Regular cardiac myocyte (primary cell): ENCODE measurements at places on chromosomes 12 and 14. TPM values are rescaled to one million over a fixed set of nuclear protein-coding genes. Genes with fewer than 3 reads are reported as not detected.

The DYRK2 gene
- 29.7 and 44.5 TPM in 2 replicates for total RNA-seq

The SYCP3 gene
- under 0.01 and 0.85 TPM in 2 replicates for total RNA-seq

The RNASE3 gene
- total RNA-seq, result not detected in 2 replicates

The KRT79 gene
- under 0.01 TPM in 1 of 2 replicates, not detected in the other for total RNA-seq

The PAX9 gene
- total RNA-seq, result not detected in 2 replicates

The PAPLN gene
- 1.3 and 6.5 TPM in 2 replicates for total RNA-seq

The GUCY2C gene
- total RNA-seq, result not detected in 2 replicates

The PPP4R4 gene
- total RNA-seq, result 2.5 and 3.1 TPM in 2 replicates

The SLCO1B1 gene
- not detected in 2 replicates for total RNA-seq

The EID3 gene
- total RNA-seq, result 7.6 and 7.9 TPM in 2 replicates

The NPC2 gene
- 76.1 and 254 TPM in 2 replicates for total RNA-seq

The LMNTD1 gene
- total RNA-seq, result 0.38 TPM in 1 of 2 replicates, not detected in the other

The FOXN4 gene
- not detected in 2 replicates for total RNA-seq

The GARIN6 gene
- total RNA-seq, result not detected in 2 replicates

The C1QL4 gene
- total RNA-seq, result 0.28 and 0.38 TPM in 2 replicates

The LTBP2 gene
- 156 and 186 TPM in 2 replicates for total RNA-seq

The KLHL33 gene
- under 0.01 and 0.28 TPM in 2 replicates for total RNA-seq

The SLC5A8 gene
- total RNA-seq, result under 0.01 TPM in 1 of 2 replicates, not detected in the other

The KRT3 gene
- total RNA-seq, result not detected in 2 replicates

The EIF2S1 gene
- 239 and 437 TPM in 2 replicates for total RNA-seq

The HOXC11 gene
- total RNA-seq, result not detected in 2 replicates

The ANKRD52 gene
- total RNA-seq, result 14.7 and 18.0 TPM in 2 replicates

The DIO2 gene
- total RNA-seq, result 6.8 and 27.0 TPM in 2 replicates

The C3AR1 gene
- total RNA-seq, result 0.56 and 0.58 TPM in 2 replicates

The CMKLR1 gene
- total RNA-seq, result under 0.01 TPM in 1 of 2 replicates, not detected in the other

The SLC6A13 gene
- 0.19 and 0.28 TPM in 2 replicates for total RNA-seq

The AP1G2 gene
- 7.9 and 13.2 TPM in 2 replicates for total RNA-seq

The FLVCR2 gene
- 1.5 and 7.9 TPM in 2 replicates for total RNA-seq

The RNF212B gene
- not detected in 2 replicates for total RNA-seq

The ENO2 gene
- 40.8 and 66.8 TPM in 2 replicates for total RNA-seq

The HSPB8 gene
- 34.1 and 35.1 TPM in 2 replicates for total RNA-seq

The PARP2 gene
- 5.9 and 15.9 TPM in 2 replicates for total RNA-seq

The KLRC4 gene
- not detected in 2 replicates for total RNA-seq

The EML5 gene
- total RNA-seq, result under 0.01 and 0.19 TPM in 2 replicates

The ENDOU gene
- total RNA-seq, result under 0.01 TPM in 1 of 2 replicates, not detected in the other

The TEX22 gene
- 0.19 and 0.28 TPM in 2 replicates for total RNA-seq

The FRMD6 gene
- 262 and 324 TPM in 2 replicates for total RNA-seq

The STXBP6 gene
- 7.7 and 16.1 TPM in 2 replicates for total RNA-seq

The RFLNA gene
- total RNA-seq, result 2.3 and 43.1 TPM in 2 replicates

The PMCH gene
- total RNA-seq, result 0.19 TPM in 1 of 2 replicates, not detected in the other

The CLEC7A gene
- total RNA-seq, result not detected in 2 replicates

The NXPH4 gene
- total RNA-seq, result 4.4 and 9.6 TPM in 2 replicates

The ACOT2 gene
- 23.8 and 30.2 TPM in 2 replicates for total RNA-seq

The TAS2R31 gene
- 2.5 and 5.6 TPM in 2 replicates for total RNA-seq

The ATL1 gene
- 1.7 and 8.5 TPM in 2 replicates for total RNA-seq

The POLE2 gene
- 3.4 and 18.8 TPM in 2 replicates for total RNA-seq

The VPS33A gene
- 18.0 and 22.6 TPM in 2 replicates for total RNA-seq

The RDH16 gene
- total RNA-seq, result under 0.01 TPM in 2 replicates

The FAIM2 gene
- total RNA-seq, result 0.77 and 1.7 TPM in 2 replicates

The A2ML1 gene
- total RNA-seq, result under 0.01 TPM in 1 of 2 replicates, not detected in the other

The KCNC2 gene
- total RNA-seq, result not detected in 2 replicates

The NTF3 gene
- 0.96 and 5.4 TPM in 2 replicates for total RNA-seq

The AGAP2 gene
- total RNA-seq, result 0.19 and 0.28 TPM in 2 replicates

The TAS2R19 gene
- total RNA-seq, result 2.1 and 7.3 TPM in 2 replicates

The MYRFL gene
- total RNA-seq, result under 0.01 TPM in 2 replicates

The TAS2R43 gene
- 0.19 and 1.4 TPM in 2 replicates for total RNA-seq

The PRPH gene
- total RNA-seq, result under 0.01 and 0.85 TPM in 2 replicates

The IGF1 gene
- under 0.01 and 0.56 TPM in 2 replicates for total RNA-seq

The ANKRD33 gene
- under 0.01 and 0.38 TPM in 2 replicates for total RNA-seq

The RASSF9 gene
- total RNA-seq, result 0.77 and 0.85 TPM in 2 replicates
